Stimulated activated CD4-positive, alpha-beta T cell treated with anti-CD3 and anti-CD28 coated beads, TNF-alpha, amount 100 ng/mL, for 1 hour (primary cell): ENCODE measurements at places on chromosomes 7 and 10.

DNA sequence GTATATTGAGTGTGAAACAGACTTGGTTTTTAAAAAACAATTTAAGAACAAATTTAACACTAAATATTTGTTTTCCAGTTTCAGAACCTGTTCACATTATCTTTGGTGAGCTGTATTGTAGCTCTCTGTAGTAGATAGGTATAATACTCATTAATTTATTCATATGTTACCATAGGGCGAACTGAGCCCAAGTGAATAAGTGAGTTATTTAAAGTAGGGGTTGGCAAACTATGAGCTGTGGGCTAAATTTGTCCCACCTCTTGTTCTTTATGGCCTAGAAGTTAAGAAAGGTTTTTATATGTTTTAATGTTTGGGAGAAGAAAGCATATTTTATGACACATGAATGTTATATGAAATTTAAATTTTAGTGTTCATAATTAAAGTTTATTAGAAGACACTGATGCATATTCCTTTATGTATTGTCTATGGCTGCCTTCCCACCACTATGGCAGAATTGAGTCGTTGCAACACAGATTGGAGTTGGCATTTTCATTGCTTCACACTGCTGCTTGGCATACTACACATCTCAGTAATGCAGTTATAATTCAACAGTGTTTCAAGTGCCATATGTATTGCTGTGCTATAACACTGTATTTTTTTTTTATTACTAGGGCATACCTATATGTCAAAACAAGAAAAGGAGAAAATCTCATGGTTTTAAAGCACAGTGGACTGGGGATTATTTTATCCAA, 146.5 kb downstream of the ADK start:
- DNase-seq: no peak

- no peak for DNase-seq
Observed at GRCh38 chr10:37760817-37761216, 96.6 kb downstream of the ZNF248 start.

GRCh38 chr10:30873411-30873810, 158.3 kb downstream of the ZNF438 start:
- DNase-seq: no peak

DNA sequence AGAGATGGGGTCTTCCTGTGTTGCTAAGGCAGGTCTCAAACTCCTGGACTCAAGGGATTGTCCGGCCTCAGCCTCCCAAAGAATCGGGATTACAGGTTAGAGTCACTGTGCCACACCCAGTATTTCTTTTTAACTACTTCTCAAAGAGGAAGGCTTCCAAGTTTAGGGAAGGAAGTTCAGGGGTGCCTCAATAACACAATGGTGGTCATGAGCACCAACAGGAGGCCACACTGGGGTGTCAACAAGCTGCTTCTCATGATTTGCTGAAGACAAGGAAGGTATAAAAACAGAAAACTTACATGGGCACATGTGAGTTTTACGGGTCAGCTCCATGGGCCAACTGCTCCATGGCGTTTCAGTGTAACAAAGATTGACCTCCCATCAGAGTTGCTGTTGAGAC, 160.5 kb downstream of the TNS3 start:
- no peak for DNase-seq

GRCh38 chr10:89256340-89256739, 4.8 kb upstream of the LIPA start:
- DNase-seq: no peak

DNA sequence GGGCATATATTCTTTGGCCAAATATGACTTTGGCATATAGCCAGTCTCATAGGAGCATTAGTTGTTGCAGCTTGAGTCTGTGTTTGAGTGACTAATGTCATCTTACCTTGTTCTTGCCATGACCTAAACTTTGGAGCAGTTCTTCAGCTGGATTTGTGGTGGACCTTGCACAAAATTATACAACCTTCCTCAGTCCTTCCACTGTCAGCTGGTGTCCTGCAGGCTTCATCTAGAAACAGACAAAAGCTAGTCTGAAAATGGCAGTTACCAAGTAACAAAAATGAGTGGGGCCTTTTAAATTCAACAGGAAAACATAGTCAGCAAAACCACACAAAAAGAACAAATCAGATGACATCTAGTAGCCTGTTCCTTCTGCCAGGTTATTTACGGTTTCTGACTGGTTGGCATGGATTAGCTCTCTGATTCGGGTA, 59.5 kb upstream of the HECTD2 start:
- no peak for DNase-seq

- DNase-seq: no peak
Observed at GRCh38 chr7:7790041-7790741, 71.8 kb upstream of the RPA3 start.

DNA sequence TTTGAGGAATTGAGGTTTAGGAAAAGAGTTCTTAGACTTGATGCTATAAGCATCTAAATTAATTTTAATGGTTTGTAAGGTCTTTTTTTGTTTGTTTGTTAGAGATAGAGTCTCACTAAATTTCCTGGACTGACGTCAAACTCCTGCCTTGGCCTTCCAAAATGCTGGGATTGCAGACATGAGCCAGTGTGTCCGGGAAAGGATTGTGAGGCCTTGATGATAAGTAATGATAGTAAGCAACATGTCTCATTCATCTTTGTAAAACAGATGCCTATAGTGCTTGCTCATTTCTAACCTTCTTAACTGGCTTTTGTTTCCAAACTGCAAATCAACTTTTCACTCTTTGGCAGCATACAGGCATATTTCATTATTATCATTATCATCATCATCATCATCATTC, 176.0 kb upstream of the KCND2 start:
- no peak for DNase-seq

GRCh38 chr10:129524936-129525335, 57.9 kb downstream of the MGMT start:
- DNase-seq: no peak

DNA sequence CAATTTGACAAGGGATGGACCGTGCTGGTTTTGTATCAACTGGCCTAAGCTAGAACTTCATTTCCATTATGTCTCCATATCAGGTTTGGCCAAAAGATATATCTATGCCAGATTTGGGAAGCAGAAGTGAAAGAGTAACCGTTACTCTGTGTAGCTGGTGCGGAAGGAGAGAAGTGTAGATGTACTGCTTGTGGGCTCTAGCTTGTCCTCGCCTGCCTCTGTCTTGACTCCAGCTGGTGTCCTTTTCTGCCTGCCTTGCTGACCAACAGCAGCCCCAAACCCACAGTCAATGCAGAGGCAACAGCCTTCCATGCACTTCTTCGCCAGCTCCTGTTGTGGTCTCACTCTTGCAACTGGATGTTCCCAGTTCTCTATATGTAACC, 128.5 kb downstream of the KIF20B start:
- no peak for DNase-seq

- DNase-seq: no peak
Observed at GRCh38 chr10:117568334-117568733, 25.8 kb downstream of the EMX2 start.

GRCh38 chr10:75410132-75411005, 8.8 kb upstream of the ZNF503 start:
- no peak for DNase-seq

DNA sequence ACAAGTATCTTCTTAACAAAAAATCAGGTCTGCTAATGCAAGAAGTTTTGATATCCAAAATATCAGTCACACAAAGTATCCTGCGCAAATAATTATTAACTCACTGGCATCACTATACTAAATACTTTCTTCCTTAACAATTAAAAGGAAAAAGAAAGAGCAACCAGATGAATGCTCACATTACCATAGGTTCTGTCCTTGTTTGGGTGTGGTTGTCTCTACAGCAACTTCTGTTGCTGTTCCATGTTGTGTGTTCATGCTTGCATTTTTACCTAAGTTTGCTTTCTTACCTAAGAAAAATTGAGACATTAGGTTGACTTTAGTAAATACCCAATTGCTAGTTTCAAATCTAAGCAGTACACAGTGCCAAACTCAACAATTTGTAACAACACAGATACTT, 32.5 kb downstream of the FZD9 start:
- no peak for DNase-seq

DNA sequence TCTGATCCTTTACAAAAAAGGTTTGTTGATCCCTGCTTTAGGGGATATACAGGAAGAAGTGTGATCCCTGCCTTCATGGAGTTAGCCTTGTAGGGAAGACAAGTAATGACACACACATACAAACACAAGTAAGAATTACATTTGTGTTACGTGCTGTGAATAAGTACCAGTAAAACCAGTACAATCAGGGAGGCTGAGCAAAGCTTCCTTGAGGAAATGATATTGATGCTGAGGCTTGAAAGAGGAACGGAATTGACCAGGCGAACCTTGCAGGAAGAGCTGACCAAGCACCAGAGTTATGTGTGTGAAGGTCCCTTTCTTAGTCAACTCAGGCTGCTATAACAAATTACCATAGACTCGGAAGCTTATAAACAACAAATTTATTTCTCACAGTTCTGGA, 83.6 kb upstream of the CACUL1 start:
- no peak for DNase-seq

DNA sequence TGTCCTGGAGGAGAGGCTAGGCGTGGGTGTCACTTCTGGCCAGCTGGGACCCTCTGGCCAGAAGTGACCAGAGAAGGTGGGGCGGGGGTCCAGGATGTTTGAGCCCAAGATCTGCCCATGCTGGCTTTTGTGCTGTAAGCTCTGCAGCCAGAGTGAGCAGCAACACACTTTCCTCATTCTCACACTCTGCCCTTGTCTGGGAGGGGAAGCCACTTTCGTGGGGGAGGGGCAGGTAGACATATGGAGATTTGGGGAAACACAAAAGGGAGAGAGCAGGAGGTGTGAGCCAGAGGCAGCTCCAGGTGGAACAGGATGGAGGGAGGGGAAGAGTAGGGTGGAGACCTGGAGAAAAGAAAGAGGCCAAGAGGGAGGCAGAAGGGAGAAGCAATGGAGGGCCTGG, 31.5 kb upstream of the ADCYAP1R1 start:
- DNase-seq: no peak

GRCh38 chr7:129556607-129557133, 54.3 kb downstream of the SMKR1 start:
- DNase-seq: no peak

DNA sequence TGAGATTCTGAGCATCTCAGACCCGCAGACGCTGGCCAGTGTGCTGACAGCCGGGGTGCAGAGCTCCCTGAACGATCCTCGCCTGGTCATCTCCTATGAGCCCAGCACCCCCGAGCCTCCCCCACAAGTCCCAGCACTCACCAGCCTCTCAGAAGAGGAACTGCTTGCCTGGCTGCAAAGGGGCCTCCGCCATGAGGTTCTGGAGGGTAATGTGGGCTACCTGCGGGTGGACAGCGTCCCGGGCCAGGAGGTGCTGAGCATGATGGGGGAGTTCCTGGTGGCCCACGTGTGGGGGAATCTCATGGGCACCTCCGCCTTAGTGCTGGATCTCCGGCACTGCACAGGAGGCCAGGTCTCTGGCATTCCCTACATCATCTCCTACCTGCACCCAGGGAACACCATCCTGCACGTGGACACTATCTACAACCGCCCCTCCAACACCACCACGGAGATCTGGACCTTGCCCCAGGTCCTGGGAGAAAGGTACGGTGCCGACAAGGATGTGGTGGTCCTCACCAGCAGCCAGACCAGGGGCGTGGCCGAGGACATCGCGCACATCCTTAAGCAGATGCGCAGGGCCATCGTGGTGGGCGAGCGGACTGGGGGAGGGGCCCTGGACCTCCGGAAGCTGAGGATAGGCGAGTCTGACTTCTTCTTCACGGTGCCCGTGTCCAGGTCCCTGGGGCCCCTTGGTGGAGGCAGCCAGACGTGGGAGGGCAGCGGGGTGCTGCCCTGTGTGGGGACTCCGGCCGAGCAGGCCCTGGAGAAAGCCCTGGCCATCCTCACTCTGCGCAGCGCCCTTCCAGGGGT, 703 bp downstream of the RBP3 start:
- no peak for DNase-seq

DNA sequence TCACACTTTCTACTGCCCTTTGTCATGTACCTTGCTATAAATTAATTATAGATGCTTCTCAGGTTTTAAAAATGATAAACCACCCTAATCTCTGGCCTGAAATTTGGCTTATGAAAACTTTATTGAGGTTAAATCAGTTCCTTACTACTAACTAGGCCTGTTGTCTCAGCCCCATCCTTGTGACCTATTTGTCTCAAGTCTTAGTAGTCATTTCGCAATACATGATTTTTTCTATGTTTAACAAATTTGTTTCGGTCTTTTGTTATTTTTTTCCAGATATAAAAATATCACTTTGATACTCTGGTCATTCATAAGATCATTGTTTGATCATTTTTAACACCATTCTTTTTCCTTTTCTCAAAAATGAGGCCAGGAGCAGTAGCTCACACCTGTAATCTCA, 411.6 kb downstream of the GFRA1 start:
- DNase-seq: no peak

- no peak for DNase-seq
Observed at GRCh38 chr10:48926764-48927540, 12.7 kb downstream of the LRRC18 start.

DNA sequence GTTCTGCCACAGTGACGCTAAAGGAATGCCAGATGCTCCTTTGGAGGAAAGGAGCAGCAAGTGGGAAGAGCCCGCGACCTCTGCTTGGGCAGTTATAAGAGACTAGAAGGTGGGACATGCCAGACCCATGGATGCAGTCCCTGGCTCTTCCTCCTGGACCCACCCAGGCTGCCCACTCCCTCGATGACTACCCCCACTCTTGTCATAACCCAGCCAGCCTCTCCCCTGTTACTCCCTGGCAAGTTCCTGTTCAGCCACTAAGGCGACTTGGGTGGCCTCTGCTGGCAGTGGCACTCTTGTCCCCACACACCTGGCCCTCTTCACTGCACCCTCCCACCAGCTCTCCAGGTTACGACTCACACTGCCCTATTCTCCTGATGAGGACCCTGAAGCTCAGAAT, 33.5 kb downstream of the COL13A1 start:
- no peak for DNase-seq

DNA sequence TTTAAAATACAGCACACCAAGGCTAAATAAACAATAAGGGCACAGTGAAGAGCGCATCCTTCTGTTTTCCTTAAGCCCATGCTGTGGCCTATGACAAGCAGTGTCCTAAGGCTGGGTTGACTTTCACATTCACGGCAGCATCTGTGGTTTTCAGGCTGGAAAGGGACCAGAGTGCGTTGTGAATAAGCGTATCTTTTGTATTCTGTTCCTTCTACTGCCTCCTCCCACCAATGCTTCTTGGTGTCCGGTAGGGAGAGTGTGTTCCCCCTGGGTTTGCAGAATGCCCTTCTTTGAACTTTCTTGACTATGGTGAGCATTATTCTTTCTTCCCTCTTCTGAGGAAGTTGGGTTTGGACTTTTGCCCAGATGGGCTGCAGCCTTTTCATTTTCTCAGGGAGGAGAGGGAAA, 73.6 kb downstream of the ABCA13 start:
- no peak for DNase-seq

DNA sequence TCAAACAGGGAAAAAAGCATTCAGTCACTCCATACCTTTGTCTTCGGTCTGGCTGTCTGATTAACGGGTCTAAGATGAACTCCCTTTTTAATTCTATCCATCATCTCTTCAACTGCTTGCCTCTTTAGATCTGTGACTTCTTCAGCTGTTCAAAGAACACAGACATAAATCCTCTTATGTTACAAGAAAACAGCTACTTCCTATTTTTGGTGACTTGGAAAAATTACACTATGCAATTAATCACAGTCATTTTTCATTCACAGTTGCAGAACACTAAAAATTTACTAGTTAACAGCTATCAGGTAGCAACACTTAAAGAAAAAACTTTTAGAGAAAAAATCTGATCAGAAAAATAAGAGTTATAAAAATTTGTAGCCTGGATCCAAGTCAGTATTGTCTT, 66.0 kb downstream of the ENO4 start:
- DNase-seq: no peak
